ENCODE measurements at places on chromosomes 12 and 14. TPM values are rescaled to one million over a fixed set of nuclear protein-coding genes. Genes with fewer than 3 reads are reported as not detected.

CFAP251 gene
- total RNA-seq, result 1.3 TPM

HCAR2 gene
- total RNA-seq, result not detected

SLC7A7 gene
- total RNA-seq, result 1.0 TPM

APOLD1 gene
- 3.1 TPM for total RNA-seq

DNAJC22 gene
- not detected for total RNA-seq

TRPV4 gene
- not detected for total RNA-seq

OVCH1 gene
- total RNA-seq, result not detected

ALDH1L2 gene
- 4.8 TPM for total RNA-seq

KRT83 gene
- not detected for total RNA-seq

DNA sequence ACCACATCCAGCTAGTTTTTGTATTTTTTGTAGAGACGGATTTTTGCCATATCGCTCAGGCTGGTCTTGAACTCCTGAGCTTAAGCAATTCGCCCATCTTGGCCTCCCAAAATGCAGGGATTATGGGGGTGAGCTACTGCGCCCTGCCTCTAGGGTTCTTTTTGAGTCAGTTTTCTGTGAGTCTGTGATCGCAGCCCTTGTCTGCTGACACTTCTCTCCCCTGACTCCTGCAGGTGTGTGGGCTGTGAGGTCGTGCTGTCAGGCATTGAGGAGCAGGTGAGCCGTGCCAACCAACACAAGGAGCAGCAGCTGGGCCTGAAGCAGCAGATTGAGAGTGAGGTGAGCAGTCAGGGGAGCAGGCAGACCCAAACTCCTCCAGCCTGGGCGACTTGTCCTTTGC lies 6.3 kb downstream of the COPS7A start:
- no peak for DNase-seq

DNA sequence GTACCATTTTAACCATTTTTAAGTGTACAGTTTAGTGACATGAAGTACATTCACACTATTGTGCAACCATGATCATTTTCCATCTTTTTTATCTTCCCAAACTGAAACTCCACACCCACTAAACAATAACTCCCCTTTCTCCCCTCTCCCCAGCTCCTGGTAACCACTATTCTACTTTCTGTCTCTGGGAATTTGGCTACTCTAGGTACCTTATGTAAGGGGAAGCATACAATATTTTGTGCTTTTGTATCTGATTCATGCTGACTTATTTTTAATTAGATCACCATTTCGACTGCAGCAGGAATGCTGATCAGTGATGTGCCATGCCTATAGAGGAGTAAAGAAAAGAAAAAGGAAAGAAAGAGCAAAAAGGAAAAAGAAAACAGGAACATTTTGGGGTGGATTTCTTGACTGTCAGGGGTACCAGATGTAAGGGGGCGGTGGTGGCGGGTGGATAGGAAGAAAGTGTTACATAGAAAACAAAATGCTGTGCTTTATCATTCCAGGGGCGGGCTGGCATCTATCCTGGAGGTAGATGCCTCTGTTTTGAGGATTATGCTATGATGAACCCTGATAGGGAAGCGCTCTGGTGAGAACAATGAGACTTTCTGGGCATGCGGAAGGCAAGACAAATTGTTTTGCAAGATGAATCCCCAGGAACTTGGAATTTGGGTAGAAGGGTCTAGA lies 45.2 kb upstream of the CTDSP2 start:
- no peak for DNase-seq

- no peak for DNase-seq
These were observed 163.6 kb downstream of the RIMBP2 start for GRCh38 chr12:130552483-130552996.

DNA sequence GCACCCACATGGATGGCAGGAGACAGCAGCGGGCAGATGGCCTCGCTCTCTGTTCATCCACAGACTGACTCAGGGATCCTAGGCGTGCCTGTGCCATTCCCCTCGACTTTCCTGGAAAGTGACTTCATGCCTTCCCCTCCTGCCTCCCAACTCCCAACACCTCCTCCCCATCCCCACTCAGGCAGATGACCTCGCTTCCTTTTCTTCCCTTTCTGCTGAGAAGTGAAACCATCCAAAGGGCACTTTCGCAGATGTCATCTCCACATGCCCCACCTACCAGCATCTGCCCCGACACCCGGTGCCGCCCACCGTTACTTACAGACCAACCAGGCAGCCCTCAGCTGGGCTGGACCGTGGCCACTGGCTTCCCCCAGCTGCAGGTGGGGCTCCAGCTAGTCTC lies 29.6 kb downstream of the BEGAIN start:
- no peak for DNase-seq

DNA sequence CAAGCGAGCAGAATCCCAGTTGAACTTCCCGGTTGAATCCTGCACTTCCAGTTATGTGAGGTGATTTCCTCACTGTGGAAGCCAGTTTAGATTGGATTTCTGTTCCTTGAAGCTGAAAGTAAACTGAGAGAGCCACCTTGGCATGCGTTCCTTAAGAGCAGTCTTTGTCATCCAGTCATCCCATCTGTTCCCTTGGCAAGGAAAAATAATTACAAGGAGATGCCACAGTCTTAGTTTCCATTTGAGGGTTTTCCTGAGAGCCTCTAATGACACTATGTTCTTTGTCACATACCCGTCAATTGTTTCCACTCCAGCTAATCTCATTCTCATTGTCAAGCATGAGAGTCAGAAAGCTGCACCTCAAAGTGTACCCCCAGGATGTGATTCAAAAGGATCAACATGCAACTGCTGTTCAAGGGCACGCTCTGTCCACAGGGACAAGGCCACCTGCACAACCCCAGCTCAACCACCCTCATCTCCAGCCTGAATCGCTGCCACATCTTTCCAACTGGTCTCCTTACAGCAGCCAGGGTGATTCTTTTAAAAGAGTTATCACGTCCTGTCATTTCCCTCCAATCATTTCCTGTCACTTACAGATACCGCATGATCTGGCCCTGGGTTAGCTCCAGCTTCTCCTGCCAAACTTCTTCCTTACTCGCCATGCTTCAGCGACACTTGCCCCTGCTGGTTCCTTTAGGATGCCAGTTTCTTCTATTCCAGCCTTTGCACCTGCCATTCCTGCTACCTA lies 18.0 kb upstream of the TCP11L2 start:
- DNase-seq, result no peak

DNA sequence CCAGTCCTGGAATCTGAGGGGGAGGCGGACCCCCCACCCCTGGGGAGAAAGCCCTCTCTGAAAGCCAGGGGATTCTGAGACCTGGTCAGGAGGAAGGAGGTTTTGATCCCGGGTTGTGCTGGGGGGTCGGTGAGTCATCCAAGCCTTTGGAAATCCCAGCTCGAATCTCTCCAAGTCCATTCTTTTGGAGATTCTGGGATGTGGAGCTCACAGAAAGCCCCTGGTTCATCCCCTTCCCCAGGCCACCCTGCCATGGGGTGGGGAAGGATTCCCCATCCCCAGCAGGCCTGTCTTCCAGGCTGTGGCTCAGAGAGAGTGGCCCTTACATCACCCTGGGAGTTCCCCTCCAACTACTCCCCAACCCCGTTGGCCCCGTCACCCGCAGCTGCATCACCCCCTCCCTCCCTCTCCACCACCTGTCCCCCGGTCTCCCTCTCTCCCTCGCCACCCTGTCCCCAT lies 14.3 kb downstream of the EXOC3L4 start:
- DNase-seq, result peak; percentile 56

DNA sequence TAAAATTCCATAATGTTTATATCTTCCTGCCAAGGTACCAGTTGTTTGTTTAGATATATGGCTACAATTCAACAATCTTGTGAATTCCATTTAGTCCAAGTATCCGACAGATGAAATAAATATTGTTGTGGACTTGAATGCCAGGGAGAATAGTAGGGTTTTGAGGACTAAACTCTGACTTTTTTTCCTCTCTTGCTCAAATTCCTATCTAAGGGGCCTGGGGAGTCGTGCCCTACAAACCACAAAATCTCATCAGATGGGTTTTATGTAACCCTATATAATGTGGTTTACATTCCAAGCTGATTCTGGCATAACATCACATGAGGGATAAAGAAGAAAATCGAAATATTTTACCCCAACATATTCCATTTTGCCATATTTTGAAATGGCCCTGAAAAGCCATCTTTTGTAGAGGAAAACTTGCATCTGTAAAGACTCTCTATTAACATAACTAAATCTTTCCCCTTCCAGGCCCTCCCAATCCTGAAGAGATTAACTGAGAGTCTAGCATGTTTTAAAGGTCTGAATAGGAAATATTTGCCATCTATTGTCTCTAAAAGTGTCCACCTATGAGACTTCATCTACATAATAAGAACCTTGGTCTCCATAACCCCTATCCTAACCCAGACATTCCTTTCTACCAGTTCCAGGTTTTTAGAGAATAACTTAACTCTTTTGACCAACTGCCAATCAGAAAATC lies 184.7 kb upstream of the KITLG start:
- DNase-seq, result no peak

DNA sequence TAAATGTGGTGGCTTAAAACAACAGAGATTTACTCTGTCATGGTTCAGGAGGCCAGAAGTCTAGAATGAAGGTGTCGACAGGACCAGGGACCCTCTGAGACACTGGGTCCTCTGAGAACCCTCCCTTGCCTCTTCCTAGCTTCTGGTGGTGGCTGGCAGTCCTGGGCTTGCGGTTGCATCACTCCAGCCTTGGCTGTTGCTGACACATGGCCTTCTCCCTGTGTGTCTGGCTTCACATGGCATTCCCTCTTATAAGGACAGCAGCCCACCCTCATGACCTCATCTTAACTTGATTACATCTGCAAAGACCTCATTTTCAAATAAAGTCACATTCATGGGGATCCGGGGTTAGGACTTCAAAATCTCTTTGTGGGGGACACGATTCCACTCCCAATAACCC lies 36.9 kb downstream of the MVK start:
- DNase-seq, result no peak

DNA sequence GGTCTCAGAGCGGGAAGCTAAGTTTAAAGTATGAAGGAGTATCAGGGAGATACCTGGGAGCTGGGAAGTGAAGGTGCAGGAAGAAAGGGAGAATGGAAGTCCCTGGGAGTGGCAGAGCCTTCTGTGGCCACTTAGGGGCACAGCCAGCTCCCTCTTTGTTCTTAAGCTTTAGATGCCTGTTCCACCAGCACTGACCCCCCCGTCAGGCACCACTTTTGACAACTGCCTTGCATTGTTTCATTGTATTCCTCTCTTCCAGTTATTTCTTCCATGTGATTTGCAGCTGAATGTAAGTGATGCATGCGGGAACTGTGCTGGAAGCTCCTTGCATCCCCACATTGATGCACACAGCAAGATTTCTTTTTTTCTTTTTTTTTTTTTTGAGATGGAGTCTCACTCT lies 2.6 kb downstream of the GALNT16 start:
- DNase-seq, result no peak

GRCh38 chr12:118188690-118189371 lies 52.9 kb downstream of the PEBP1 start:
- DNase-seq, result no peak

DNA sequence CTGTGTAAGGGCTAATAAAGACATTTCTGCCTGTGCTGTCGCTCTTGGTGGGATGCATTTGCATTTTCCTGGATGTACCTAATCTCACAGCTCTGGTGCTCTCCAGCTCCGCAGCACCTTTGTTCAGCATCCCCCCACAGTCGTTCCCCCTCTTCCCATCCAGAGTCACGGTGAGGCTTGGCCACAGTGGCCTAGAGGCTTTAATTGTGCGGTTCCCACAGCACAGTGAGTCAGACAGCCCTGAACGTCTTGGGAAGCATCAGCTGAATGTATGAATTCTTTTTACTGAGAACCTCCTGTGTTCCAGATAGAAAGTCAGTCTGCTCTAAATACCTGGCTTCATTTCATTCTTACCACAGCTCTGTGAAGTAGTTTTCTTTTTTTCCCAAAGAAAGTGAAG lies 28.7 kb downstream of the MLXIP start:
- DNase-seq, result no peak

- DNase-seq, result no peak
These were observed 28.2 kb downstream of the KIAA0586 start for GRCh38 chr14:58455593-58456265.

DNA sequence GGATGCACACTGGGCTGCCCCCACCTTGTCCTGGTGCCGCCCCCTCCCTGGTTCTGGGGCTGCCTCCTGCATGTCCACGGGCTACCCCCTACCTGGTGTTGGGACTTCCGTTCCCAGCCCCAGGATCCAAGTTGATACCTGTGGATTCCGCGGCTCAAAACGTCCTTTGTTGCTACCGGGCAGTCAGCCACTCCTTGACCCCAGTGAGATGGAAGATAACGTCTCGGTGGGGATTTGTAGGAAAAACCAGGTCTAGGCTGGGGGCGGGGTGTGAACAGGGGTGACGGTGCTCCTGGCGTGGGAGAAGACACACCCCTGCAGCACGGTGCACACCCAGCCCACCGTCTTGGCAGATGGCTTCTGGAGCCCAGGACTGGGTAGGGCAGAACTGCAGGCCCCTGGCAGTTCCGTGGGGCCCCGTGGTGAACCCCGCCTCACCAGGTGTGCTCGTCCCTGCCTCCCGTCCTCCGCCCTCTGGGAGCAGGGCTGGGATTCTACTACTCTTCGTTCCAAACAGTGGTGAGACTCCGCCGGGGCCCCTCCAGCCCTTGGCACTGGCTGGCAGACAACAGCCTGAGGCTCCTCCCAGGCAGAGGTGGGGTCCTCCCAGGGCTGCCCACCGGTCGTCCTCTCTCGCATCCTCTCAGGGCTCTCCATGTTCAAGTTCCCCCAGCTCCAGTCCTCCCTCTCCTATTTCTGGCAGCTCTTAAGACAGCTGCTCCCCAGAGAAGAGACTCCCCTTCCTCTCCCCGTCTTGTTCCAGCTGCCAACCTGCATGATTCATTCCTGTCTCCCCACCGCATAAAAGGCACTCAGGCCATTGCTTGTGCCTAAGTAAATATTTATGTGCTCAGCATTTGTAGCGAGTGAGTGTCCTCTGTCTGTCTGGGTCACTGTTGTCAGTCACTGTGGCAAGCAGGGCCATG lies 75.5 kb downstream of the FBXL14 start:
- no peak for DNase-seq

DNA sequence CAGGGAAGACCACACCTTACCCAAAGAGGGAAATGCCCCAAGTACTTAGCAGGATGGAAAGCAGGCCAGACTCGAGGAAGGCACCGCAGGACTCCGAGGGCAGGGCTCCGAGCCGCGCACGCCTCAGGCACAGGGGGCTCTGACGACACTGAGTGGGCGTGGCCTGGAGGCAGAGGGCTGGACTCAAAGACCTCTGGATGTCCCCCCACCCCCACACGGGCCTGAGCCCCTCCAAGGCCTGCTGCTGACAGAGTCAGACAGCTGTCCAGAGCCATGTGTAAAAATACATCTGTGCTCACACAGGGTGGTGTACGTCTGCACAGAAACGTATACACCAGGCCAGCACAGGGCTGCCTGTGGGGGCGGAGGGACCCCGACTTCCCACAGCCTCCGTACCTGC lies 1.4 kb downstream of the AKT1 start:
- DNase-seq, result peak; percentile 72

DNA sequence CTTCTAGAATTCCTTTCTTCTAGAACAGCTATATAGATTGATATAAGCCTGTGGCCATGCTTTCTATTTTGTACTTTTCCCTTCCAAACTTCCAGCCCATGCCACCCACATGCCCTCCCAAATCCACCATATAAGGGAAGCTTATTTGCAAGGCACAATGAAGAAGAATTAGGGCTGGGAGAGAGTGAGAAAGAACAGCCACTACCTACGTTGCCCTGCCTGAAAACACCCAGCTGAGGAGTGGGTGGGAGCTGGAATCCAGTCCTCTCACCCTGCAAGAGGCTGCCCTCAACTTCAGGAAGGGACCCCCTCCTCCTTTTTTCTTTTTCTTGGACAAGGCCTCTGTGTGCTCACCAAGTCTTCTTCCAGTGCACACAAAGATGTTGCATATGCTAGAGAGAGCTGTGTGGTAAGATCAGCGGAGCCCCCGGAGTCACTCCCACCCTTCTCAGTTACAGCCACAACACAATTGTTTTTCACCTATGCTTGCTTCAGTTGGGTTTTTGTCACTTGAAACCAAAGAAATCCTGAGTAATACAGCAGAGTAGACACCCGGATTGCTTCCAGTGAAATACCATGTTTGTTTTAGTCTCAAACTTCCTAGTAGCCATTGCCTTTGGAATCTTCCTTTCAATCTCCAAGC lies 38.8 kb downstream of the CDKL1 start:
- DNase-seq, result no peak

Data from activated naive CD8-positive, alpha-beta T cell treated with anti-CD3 and anti-CD28 coated beads for 36 hours (primary cell).